Stimulated activated CD4-positive, alpha-beta T cell treated with anti-CD3 and anti-CD28 coated beads, Interleukin-1b, Interleukin-23, amount 100 ng/mL, for 1 hour (primary cell): ENCODE measurements at places on chromosomes 4 and X.

GRCh38 chr4:149896432-149896831 is 80.8 kb upstream of the IQCM start:
- no peak for DNase-seq

GRCh38 chrX:20789103-20789502 is 522.4 kb upstream of the RPS6KA3 start:
- no peak for DNase-seq

DNA sequence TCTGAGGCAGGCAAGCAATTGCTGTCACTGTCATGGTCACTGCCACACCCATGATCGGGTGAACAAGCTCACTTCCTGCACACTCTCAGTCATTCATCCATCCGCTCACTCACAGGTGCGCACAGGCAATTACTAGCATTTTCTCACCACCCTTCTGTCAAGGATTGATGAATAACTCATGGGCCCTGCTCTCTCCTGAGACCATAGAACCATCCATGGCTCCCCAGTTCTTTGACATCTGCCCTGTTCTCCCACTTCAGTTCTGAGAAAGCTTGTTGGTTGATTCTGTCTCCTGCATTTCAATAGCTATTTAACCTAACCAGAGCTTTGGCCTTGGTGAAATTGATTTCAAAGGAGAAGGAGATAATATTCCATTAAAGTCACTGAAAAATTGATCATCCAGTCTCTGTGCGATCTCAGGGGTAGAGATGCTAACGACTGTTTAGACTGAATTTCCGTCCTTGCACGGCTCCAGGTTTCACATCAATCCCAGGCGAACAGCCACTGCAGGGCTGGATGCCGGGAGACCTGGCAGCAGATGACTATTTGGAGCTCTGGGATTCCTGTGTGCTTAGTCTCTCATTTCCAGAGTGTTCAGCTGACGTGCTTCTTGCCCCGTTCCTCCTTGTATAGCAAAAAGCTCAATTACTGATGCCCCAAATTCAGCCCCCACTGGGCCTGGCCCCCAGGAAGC is 36.9 kb upstream of the ADRA2C start:
- DNase-seq, result no peak

GRCh38 chrX:10725071-10725470 is 104.7 kb upstream of the MID1 start:
- no peak for DNase-seq

DNA sequence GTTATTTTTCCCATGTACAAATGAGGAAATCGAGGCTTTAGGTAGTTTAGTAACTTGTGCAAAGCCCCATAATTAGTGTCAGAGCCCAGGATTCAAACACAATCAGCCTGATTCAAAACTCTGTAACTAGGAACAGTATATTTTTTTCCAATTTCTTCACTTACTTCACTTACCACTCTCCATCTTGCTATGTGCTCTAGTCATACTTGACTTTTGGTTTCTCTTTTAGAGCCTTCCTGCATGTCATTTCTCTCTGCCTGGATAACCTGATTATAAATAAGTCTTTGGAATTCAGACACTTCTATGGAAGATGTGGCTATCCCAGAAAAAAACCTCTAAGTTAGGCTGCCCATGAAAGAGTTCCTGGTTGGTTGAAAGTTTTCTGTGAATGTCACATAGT is 22.2 kb downstream of the SATL1 start:
- no peak for DNase-seq

DNA sequence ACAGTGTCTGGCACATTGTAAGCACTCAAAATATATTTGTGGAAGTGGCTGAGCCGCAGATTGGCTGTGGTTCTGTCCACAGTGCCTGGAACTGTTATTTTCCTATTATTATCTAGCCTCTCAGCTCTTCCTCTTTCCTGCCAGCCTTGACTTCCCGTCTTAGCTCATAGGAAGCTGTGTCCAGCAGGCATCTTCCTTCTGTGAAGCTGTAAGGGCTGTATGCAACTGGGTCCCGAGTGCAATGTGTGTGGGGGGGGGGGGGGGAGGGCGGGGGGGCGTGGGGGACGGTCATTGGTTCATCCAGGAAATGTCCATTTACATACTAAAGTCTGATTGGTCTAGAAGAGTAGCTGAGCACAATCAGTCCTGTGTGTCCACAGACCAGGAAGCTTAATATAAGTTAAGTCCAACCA is 210.7 kb downstream of the PDGFRA start:
- DNase-seq, result no peak

DNA sequence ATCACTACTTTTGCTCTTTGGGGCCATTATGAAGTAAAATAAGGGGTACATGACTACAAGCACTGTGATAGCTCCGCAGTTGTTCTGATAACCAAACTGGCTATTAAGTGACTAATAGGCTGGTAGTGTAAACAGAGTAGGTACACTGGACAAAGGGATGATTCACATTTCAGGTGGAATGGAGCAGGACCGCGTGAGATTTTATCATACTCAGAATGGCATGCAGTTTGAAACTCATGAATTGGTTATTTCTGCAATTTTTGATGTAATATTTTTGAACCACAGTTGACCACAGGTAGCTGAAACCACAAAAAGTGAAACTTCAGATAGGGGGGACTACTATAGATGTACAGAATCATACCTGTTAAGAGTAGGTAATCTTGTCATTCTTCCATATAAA is 55.8 kb downstream of the PAK3 start:
- no peak for DNase-seq

- DNase-seq, result no peak
Measured at GRCh38 chrX:117376460-117376859, 740.1 kb downstream of the KLHL13 start.

DNA sequence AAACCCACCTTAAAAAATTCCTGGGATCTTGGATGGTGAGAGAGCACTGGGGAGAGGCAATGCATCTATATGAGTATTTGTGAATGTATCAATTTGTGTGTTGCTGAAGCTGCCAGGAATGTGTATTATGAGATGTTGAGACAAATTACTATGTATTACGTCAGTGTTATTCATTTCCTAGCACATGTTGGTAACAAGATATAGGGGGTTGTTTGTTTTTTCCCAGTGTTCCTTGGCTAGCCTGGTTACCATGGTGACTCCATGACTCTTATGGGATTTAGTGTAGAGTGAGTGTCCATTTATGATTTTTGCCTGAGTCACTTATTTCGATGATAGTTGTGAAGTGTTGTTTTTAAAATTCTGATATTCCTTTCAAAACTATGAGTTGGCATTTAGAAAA is 65.6 kb downstream of the RAB40A start:
- no peak for DNase-seq

GRCh38 chr4:92047209-92047875 is 256.4 kb upstream of the GRID2 start:
- DNase-seq, result no peak

DNA sequence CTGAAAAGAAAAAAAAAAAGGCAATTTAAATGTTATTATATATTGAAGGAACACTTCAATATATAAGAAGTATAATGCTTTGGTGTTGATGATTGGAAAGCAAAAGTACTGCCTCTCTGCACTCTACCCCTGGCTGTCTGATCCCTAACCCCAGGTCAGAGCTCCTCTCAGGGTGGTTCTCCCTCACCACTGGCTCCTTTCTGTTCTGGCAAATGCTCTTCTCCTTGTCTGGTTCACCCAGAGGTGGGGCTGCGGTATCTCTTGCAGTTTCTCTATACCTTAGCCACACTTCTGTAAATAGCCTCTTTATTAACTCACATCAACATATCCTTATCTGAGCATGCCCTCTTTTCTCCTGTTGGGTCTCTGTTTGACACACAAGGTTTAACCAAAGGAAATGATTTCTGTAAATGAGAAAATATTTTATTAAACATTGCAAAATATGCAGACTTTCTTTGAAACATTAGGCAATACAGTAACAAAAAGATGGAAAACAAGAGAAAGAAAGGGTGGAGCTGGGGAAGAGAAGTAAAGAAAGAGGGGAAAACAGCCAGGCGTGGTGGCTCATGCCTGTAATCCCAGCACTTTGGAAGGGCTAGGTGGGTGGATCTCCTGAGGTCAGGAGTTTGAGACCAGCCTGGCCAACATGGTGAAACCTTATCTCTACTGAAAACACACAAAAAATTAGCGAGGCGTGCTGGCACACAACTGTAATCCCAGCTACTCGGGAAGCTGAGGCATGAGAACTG is 45.7 kb downstream of the ING2 start:
- no peak for DNase-seq

DNA sequence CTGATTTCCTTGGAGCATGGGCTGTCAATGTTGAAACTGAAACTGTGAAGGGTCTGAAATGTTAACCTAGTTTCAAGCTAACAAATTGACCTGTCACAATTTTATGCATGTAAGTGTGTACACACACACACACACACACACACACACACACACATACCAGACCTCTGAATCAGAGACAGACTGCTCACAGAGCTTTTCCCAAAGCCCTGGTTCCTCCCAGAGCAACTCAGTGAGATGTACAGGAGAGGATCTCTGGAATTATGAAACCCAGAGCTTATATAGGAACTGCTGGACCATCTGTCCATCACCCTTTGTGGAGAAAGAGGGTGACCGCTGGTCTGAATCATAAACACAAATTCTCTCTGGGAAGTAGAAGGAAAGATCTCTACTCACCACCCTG is 228.1 kb upstream of the PRPS2 start:
- DNase-seq, result no peak

DNA sequence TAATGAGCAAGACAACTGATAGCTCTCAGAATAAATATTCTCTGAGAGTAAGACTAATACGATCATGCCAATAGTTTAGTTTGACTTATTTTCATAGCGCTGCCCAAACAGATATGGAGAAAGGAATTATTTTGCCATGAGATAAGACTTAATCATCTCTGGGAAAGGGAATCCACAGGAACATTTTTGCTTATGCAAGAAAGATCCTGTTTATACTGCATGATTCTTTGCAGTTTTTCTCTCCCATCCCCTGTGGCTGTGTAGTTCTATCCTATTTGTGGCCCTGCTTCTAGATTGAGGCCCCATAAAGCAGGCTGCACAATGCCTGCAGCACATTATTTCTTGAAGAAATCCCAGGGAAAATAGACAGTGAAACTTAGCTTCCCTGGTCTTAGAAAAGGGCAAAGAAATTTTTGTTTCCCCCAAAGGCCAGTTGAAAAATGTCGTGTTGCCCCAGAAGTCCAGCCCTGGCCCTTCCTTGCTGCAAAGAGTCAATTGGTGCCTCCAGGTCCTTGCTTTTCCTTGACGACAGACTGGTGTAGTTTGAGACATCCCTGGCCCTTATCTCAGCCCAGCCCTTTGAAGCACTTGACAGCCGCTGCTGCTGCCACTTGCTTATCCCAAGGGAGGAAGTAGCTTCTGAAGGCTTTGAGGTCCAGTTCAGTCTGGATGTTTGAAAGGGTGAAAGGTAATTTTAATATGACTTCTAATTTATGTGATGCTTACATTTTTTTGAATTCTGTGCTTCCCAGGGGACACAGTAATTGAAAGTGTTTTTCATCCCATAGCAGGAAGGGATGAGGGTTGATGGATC is 45.0 kb upstream of the SH3RF1 start:
- DNase-seq, result no peak

GRCh38 chr4:28443371-28443770 is 1582.7 kb downstream of the STIM2 start:
- DNase-seq, result no peak

DNA sequence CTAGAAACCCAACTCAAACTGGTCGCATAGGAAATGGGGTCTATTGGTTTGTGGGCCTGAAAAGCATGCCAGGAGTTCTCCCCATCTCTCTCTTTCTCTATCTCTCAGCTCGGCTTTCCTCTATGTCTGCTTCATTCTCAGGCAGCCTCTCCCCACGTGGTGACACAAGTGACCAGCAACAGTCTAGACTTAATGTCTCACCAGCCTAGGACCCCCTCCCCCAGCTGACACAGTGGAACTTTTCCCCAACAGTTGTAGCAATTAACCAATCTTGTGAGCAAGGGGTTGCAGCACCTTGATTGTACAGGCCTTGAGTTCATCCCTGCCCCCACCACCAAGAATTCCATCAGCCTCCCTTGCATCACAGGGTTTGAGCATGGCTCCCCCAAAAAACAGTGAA is 159.8 kb upstream of the KIT start:
- DNase-seq, result no peak
